ENCODE measurements at places on chromosomes 12 and 14. TPM values are rescaled to one million over a fixed set of nuclear protein-coding genes. Genes with fewer than 3 reads are reported as not detected.
A peak's percentile ranks its signal among the peaks of the same experiment; 100 is the strongest.

Gene KCNH5
- 0.10 TPM for total RNA-seq

Gene TEX22
- 1.7 TPM for total RNA-seq

- H3K27ac ChIP-seq: no peak overlapping the region
- no peaks in the 10 kb centered on the region for H3K36me3 ChIP-seq
- no peaks in the 10 kb centered on the region for H3K27me3 ChIP-seq
- peaks cover 20% of the 10 kb centered on the region for H3K4me1 ChIP-seq
Observed at GRCh38 chr12:52278575-52279421, 4.4 kb downstream of the KRT86 start.

GRCh38 chr12:70598467-70599193 is 38.6 kb downstream of the PTPRB start:
- no peaks in the 10 kb centered on the region for H3K36me3 ChIP-seq
- no peak overlapping the region for H3K4me3 ChIP-seq
- peak; percentile 7 for DNase-seq
- H3K27ac ChIP-seq: no peak overlapping the region
- H3K27me3 ChIP-seq: no peaks in the 10 kb centered on the region

- no peak overlapping the region for H3K27ac ChIP-seq
- H3K4me3 ChIP-seq: no peak overlapping the region
- H3K36me3 ChIP-seq: no peaks in the 10 kb centered on the region
- H3K27me3 ChIP-seq: no peaks in the 10 kb centered on the region
- no peak for DNase-seq
- H3K4me1 ChIP-seq: peaks cover 4% of the 10 kb centered on the region
Observed at GRCh38 chr14:29897181-29897580, 30.5 kb downstream of the PRKD1 start.

DNA sequence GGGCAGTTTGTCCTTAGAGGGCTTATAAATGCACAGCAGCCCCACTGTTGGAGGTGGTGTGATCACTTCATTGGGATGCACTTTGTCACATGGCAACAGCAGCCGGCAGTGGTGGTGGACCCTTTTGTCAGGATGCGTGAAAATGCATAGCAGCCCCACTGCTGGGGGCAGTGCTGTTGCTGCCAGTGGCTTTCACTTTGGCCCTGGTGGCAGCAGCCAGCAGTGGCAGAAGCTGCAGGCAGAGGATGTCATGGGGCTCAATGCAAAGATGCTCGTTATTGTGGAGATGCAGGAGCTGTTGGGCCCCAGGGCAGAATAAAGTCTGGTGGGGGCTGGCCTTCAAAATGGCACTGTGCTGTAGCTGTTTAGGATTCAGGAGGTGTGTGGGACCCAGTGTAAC is 173.0 kb upstream of the DAAM1 start:
- H3K36me3 ChIP-seq: no peaks in the 10 kb centered on the region
- no peaks in the 10 kb centered on the region for H3K27me3 ChIP-seq
- H3K4me3 ChIP-seq: no peak overlapping the region
- H3K27ac ChIP-seq: no peak overlapping the region
- no peak for DNase-seq

GRCh38 chr14:69615121-69615495 is 3.7 kb downstream of the SUSD6 start:
- H3K27ac ChIP-seq: peak overlapping the region; percentile 94
- DNase-seq: no peak
- no peaks in the 10 kb centered on the region for H3K27me3 ChIP-seq
- peak overlapping the region; percentile 66 for H3K4me3 ChIP-seq
- no peaks in the 10 kb centered on the region for H3K36me3 ChIP-seq

GRCh38 chr12:48977290-48978281 is 536 bp upstream of the WNT1 start:
- DNase-seq: no peak
- H3K4me1 ChIP-seq: peaks cover 59% of the 10 kb centered on the region
- no peak overlapping the region for H3K27ac ChIP-seq
- H3K27me3 ChIP-seq: peaks cover 81% of the 10 kb centered on the region

DNA sequence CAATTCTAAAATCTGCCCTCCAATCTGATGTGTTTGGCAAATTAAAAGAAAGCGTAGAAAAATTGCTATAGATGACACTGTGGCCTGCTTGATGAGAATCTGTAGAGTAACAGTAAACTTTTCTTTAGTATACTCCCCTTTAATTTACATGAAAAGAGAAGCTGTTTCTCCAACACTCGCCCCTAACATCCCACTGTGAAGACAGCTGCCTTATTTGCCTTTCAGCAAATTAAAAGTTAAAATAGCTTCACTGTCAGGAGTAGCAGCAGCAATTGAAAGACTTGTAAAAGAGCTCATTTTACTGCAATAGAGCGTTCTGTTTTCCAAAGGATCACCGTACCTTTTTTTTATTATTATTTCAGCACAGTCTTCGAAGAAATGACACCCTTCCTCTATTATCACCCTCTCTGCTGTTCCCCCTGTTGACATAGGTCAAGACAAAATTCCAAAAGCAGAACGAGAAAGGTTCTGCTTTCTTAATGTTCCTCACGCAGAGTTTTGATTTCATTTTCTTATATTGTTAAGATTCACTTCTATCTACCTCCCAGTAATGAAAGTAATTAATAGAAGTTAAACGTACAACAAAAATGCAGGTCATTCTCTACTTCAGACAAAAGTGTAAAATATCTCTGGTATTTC is 153.5 kb upstream of the USP15 start:
- no peak for DNase-seq
- no peak overlapping the region for H3K27ac ChIP-seq
- no peaks in the 10 kb centered on the region for H3K36me3 ChIP-seq
- no peaks in the 10 kb centered on the region for H3K27me3 ChIP-seq
- H3K4me1 ChIP-seq: no peaks in the 10 kb centered on the region

DNA sequence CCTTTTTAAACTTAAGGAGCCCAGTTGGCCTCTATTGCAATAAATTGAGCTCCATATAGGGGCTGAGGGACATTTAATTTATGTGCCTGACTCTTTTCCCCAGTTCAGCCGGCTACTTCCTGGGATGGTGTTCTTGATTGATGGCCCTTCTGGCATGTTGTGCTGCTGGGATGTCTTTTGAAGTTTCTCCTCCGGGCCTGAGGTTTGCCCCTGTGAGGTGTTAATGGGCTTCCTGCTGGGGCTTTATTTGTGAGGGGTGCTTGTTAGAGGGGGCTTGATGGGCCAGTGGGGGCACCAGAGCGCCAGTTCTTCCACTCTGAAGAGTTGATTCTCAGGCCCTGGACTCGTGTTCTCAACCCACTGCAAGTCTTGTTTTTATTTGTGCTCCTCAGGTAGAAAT is 69.6 kb downstream of the CHST11 start:
- no peaks in the 10 kb centered on the region for H3K27me3 ChIP-seq
- peaks cover 15% of the 10 kb centered on the region for H3K4me1 ChIP-seq
- DNase-seq: no peak
- no peaks in the 10 kb centered on the region for H3K36me3 ChIP-seq

GRCh38 chr14:61347826-61348443 is 26.6 kb downstream of the PRKCH start:
- DNase-seq: no peak
- H3K4me3 ChIP-seq: no peak overlapping the region
- peaks cover 71% of the 10 kb centered on the region for H3K4me1 ChIP-seq

GRCh38 chr12:107668320-107669098 is 17.1 kb upstream of the PWP1 start:
- DNase-seq: no peak
- H3K27me3 ChIP-seq: peaks cover 58% of the 10 kb centered on the region
- H3K4me1 ChIP-seq: no peaks in the 10 kb centered on the region
- H3K4me3 ChIP-seq: no peak overlapping the region
- H3K36me3 ChIP-seq: no peaks in the 10 kb centered on the region
- no peak overlapping the region for H3K27ac ChIP-seq
